ENCODE measurements at places on chromosomes 4 and X.

- DNase-seq = no peak
These were observed 263.8 kb downstream of the PRDM5 start for GRCh38 chr4:120658772-120659171.

GRCh38 chrX:142089193-142089592 is 115.9 kb downstream of the MAGEC2 start:
- DNase-seq = no peak

DNA sequence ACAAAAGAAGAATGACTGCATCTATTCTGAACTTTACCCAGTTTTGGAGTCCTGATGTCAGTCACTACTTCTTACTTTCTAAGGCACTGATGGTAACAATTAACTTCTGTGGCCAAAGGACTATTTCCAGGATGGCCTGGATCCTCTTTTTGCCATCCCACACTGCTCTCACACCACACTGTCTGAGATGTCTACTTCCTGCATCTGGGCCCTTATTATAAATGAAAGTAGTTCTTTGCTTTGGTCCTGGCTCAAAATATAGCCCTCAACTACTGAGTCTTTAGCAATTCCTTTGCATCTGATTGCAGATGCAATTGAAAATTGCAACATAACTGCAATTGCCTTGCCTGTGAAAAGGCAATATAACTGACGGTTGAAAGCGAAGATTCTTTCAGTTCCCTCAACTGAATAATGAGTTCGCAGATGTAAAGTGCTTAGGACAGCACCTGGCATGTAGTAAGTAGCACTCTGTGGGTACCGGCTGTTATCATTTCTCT is 44.2 kb downstream of the COQ2 start:
- DNase-seq = no peak

- DNase-seq = no peak
These were observed 108.8 kb downstream of the ZNF827 start for GRCh38 chr4:145829629-145830395.

- DNase-seq = no peak
These were observed 347.1 kb upstream of the FSTL5 start for GRCh38 chr4:162510937-162511336.
